ENCODE measurements at places on chromosomes 1 and 21.

GRCh38 chr1:53553734-53554509 is 94.7 kb downstream of the DMRTB1 start:
- DNase-seq, result no peak

- no peak for DNase-seq
These were observed 239.4 kb upstream of the ST6GALNAC5 start for GRCh38 chr1:76627901-76628300.

DNA sequence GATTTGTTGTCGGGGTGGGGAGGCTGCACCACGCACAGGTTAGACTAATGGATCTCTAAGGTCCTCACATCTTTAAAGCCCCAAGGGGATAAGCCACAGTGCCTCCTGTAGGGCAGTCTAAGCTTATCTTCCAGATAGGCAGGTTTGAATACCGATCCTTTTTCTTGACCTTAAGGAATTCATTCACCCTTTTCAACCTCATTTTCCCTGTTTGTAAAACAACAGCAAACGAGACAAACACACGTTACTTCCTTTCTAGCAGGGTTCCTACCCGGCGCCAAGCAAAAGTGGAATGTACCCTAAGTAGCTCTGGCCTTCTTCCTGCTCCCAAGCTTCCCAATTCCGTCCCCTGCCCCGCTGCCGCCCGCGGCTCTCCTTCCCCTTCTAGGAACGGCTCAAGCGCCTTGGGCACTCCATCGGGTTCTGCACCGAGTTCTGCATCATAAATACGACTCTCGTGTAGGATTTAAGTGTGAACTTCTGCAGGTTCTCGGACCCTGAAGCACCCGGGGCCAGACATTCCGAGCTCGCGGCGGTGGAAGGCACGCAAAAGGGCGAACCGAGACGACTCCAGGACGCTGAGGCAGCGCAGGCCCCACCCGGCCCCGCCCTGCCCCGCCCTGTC is 548 bp upstream of the CDC20 start:
- peak; percentile 46 for DNase-seq

- no peak for DNase-seq
These were observed 8.2 kb downstream of the IGSF9 start for GRCh38 chr1:159937054-159937750.

GRCh38 chr1:14294006-14294405 is 304.5 kb upstream of the KAZN start:
- no peak for DNase-seq

- DNase-seq, result no peak
These were observed 2.5 kb upstream of the TRIM11 start for GRCh38 chr1:228408869-228409805.

- no peak for DNase-seq
These were observed 9.5 kb downstream of the ATP1B1 start for GRCh38 chr1:169115891-169116585.

DNA sequence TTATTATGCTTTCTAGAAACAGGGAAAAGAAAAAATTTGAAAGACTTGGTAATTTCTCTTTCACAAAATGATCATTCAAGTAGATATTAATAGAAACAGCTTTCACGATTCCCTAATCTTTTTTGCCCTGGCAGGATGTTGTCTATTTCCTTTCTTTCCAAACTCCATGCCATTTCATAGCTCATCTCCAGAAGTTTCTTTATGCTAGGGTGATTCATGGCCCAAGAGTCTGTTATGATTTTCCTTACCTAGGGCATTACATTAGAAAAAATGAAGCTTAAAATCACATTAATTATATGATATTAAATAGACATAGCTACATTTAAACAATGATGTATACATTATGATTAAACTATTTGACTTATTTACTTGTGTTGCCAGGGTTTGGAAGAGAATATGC is 762.1 kb downstream of the LTN1 start:
- no peak for DNase-seq

- DNase-seq, result no peak
These were observed 83.6 kb upstream of the LYST start for GRCh38 chr1:235950318-235950717.

GRCh38 chr1:99726818-99727217 is 39.6 kb downstream of the FRRS1 start:
- no peak for DNase-seq

DNA sequence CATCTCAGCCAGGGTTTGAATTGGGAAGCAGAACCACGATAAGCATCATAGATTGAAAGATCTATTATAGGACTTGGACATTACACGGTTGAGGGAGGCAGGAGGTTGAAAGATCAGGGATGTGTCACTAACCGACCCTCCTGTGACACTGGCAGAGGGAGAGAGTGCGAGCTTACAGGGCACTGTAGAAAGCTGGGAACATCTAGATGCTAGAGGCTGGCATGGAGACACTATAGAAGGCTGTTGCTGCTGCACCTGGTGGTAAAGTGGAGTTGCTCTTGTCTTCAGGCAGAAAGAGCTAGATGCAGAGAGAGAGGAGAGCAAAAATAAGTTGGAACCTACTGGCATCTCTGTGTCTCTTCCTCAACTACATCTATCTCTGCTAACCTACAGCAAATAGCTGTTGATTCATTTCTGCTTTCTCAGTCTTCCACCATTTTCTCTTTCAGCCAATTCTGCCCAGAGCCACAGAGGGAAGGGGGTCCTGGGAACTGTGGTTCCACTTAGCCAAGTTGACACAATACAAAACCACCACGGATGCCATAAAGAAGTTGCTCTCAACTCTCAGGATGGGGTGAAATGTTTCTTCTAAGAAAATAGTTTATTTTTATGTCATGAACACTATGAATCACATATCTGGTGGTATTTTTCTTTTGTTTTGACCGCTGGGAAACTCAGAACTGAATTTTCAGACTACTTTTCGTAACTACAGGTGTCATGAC is 155.9 kb downstream of the ZNF281 start:
- DNase-seq, result no peak

GRCh38 chr1:208108646-208109330 is 135.4 kb downstream of the PLXNA2 start:
- no peak for DNase-seq

DNA sequence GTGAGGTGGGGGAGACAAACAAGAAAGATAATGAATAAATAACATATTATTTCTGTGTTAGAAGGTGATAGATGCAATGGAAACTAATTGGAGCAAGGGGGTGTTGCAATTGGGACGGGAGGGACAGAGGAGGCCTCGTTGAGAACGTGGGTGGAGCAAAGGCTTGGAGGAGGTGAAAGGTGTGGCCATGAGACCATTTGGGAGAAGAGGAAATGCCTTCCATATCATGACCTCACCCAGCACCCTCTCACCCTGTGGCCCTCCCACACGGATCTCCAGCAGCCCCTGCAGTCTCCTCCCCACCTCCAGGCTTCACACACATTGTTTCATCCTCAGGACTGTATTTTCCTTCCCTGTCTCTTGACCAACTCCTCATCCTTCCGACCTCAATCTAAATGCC is 85.3 kb upstream of the ARHGAP29 start:
- no peak for DNase-seq

- DNase-seq, result peak; percentile 15
These were observed 95.9 kb downstream of the PTPRU start for GRCh38 chr1:29332204-29332603.

DNA sequence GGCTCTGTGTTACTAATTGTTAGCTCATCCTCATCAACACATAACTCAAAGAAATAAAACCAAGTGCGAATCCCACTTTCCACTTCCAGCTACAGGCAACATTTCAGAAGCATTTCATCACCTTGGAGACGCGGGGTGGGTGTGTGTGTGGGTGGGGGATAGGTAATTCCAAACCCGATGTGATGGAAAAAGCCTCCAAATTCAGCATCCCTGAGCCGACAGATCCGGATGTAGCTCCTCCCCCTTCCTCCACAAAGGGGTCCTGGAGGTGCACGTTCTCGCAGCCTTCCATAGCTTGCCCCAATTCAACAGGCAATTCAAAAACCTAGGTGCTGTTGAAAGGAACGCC is 486 bp downstream of the HSPA13 start:
- peak; percentile 48 for DNase-seq

- no peak for DNase-seq
These were observed 2.0 kb downstream of the ATP13A2 start for GRCh38 chr1:17009706-17010105.

DNA sequence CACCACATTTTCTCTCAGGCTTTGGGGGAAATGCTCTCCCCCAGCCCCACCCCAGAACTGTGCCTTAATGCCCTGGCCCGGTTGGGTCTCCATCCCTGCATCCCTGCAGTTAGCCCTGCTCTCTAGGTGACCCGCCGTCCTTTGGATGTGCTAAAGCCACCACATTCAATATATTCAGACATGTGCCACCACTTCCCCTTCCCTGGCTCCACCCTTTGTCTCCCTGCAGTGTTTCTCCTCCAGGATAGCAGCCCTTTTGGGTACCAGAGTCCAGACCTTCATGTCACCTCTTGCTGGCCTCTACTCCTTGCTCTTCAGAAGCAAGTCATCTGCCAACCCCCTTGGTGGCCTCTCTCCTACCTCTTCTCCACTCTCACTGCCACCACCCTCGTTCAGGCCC is 41.8 kb downstream of the RUNX1 start:
- DNase-seq, result no peak

Measured in hematopoietic multipotent progenitor cell treated with erythropoietin and hydrocortisone succinate and interleukin-3 and kit ligand, for 15 days (in vitro differentiated cells).